Right ventricle myocardium inferior (tissue), 1 donor: ENCODE measurements at places on chromosomes 7 and 10. TPM values are rescaled to one million over a fixed set of nuclear protein-coding genes. Genes with fewer than 3 reads are reported as not detected.
A peak's percentile ranks its signal among the peaks of the same experiment; 100 is the strongest.

GRCh38 chr7:128831994-128832879 lies 2.0 kb downstream of the FLNC start:
- peak; percentile 77 for DNase-seq

DNA sequence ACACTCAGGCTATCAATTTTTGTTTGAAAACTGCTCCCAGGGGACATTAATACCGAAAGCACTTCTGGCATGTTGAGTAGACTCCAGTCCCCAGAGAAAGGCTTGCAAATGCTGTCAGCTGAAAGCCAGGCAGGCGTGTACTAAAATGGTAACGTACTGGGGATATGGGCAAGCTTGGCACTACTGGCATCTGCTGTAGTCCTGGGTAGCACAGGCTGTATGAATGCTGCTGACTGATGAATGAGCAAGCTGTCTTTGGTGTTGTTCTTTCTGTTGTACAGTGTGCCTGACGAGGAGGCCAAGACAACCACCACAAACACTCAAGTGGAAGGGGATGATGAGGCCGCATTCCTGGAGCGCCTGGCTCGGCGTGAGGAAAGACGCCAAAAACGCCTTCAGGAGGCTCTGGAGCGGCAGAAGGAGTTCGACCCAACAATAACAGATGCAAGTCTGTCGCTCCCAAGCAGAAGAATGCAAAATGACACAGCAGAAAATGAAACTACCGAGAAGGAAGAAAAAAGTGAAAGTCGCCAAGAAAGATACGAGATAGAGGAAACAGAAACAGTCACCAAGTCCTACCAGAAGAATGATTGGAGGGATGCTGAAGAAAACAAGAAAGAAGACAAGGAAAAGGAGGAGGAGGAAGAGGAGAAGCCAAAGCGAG lies 53.5 kb upstream of the AGBL3 start:
- DNase-seq, result peak; percentile 69

- peak; percentile 85 for DNase-seq
Observed at GRCh38 chr10:70478191-70479164, at the start of gene PALD1. PALD1 (plus strand) TSS chr10:70478767; CDS start chr10:70525952, 47,185 bp downstream.

- DNase-seq, result no peak
Observed at GRCh38 chr10:75010373-75010772, 101.1 kb upstream of the SAMD8 start.

- no peak for DNase-seq
Observed at GRCh38 chr10:63554657-63555056, 33.5 kb downstream of the REEP3 start.

GRCh38 chr7:129271500-129272355 lies 46.9 kb downstream of the AHCYL2 start:
- DNase-seq, result no peak

GRCh38 chr10:48951707-48952106 lies 12.1 kb upstream of the LRRC18 start:
- DNase-seq, result no peak

DNA sequence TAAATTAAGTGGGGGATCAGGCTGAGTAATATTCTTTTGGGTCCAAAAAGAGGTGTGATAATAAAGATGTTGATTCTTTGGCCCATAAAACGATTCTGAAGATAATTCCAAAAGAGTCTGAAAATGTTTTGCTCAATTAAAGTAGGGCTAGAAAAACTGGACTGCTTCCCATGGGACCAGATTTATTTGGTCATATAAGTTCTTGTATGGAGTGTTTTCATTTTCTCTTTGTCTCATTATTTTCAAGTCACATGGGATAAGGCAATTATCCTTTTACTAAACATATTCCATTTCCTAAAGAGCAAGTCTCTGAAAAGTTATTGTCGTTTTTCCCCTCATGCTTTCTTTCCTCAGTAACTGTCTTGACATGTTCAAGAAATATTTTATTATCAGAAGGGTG lies 41.5 kb downstream of the CDK6 start:
- no peak for DNase-seq

DNA sequence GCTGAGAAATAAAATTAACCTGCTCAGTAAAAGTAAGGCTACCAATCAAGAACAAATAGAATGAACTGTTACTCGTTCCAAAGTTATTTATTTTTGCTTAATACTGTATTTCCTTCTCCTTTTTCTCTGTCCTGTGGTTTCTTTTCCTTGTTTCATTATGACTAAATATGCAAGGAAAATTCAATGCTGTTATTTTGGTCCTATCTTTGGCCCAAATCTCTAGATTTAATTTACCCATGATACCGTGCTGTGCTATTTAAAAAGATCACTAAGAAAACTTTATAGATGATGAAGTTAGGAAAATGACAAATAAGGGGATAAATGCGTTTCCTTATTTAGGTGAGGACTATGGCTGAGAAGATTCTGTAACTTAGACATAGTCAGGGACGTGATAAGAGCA lies 45.3 kb upstream of the FAM133B start:
- no peak for DNase-seq

DNA sequence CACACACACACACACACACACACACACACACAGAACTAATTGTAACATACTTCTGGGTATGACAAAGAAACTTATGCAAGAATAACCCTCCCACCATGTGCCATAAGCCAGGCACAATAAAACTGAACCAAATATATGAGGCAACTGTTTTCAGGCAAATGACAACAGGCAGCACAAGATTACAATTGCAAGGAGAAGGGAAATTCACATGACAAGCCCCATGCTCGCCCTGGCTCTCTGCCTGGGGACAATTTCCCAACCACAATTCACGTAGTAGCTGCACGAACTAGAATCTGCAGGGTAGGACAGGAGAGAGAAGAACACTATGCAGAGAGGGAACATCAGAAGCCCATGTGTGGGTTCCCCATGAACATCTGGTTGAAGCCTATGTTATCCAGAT lies 143.3 kb downstream of the CALN1 start:
- DNase-seq, result no peak

The SPDYE5 gene
- not detected for total RNA-seq

The CYP2C19 gene
- total RNA-seq, result not detected

The MRC1 gene
- 38.3 TPM for total RNA-seq

The KCNIP2 gene
- 409 TPM for total RNA-seq

The SLC18A3 gene
- not detected for total RNA-seq

The AKR1D1 gene
- total RNA-seq, result not detected

The UCN3 gene
- total RNA-seq, result not detected
